GF-D8 (cell line): ENCODE measurements at places on chromosomes 1 and 21.
A peak's percentile ranks its signal among the peaks of the same experiment; 100 is the strongest.

GRCh38 chr1:23111600-23112535 is 56.8 kb downstream of the LUZP1 start:
- DNase-seq: no peak

DNA sequence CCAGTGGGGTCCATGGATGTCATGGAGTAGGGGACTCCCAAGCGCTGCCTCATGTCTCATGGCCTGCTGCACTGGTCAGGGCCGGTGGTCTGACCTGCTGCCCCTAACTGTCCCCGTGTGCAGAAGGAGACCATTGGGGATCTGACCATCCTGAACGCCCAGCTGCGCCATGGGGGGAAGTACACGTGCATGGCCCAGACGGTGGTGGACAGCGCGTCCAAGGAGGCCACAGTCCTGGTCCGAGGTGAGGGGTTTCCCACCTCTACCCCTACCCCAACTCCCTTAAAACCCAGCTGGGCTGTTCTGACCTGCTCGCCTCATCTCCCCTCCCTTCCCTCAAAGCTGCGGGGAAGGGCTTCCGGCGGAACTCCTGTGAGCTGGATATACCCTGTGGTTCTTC is 18.6 kb downstream of the TMEM81 start:
- no peak for DNase-seq

DNA sequence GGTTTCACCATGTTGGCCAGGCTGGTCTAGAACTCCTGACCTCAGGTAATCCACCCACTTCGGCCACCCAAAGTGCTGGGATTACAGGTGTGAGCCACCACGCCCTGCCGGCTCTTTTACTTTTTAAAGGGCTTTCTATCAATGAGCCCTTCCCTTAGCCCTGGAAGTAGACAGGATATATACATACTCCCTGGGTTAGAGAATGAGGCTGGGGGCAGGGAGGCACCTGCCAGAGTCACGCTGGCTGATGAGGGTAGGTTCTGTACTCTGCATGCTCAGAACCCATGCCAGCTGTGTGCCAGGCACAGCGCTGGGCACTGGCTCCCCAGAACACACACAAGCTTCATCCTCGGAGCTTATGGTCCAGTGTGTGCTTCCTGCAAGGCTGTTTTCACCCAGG is 113.6 kb upstream of the IPO9 start:
- no peak for DNase-seq

DNA sequence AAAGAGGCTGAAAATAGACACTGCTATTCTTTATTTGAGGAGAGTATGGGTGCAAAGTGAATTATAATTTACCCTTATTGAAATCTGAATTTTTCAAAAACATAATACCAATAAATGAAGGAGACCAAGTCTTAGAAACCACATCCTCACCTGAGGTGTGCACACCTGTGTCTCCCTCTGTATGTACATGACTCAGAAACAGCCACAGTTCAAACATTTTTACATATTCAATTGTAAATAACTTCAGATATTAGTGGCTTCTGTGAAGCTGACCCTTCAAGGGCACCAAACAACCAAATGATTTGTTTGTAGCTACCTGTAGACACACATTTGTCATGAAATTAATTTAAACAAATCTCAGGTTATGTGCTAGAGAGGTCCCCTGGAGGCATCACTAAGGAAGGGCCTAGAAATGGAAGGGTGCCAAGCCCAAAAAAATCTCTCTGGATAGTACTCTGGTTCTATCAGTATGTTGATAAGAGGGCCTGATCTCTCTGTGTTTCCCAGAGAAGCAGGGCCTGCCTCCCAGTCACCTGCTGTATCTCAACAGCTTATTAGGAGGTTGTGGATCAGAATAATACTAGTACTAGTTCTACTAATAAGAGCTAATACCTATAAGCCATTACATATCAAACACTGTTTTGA is 28.1 kb downstream of the ERI3 start:
- DNase-seq: no peak

DNA sequence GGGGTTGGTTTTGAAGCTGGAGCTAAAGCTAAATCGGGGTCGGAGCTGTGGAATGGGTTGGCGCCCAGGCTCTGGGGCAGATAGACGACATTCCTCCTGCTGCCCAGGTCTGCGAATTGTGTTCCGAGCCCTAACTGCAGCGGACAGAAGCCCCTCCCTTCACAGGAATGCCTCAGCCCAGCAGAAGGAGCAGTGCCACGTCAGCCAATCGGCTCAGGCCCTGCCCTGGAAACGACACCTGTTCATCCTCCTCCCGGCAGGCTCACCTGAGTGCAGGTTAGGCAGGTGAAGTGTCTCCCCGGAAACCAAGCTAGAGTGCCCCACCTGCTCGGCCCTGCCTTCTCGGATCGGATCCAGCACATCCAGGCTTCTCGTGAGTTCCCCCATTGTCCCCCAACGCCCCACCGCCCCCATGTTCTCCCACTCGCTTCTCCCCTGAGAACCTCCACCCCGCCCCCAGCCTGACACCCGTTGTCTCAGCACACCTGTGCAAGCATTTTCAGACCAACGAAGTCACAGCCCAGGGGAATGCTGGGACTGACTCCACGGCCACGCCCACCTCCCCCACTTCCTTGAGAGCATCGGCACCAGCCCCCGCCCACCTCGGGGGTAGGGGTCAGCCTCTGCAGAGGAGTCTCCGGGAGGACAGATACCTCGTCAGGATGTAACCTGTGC is 775 bp downstream of the TMEM125 start:
- no peak for DNase-seq

DNA sequence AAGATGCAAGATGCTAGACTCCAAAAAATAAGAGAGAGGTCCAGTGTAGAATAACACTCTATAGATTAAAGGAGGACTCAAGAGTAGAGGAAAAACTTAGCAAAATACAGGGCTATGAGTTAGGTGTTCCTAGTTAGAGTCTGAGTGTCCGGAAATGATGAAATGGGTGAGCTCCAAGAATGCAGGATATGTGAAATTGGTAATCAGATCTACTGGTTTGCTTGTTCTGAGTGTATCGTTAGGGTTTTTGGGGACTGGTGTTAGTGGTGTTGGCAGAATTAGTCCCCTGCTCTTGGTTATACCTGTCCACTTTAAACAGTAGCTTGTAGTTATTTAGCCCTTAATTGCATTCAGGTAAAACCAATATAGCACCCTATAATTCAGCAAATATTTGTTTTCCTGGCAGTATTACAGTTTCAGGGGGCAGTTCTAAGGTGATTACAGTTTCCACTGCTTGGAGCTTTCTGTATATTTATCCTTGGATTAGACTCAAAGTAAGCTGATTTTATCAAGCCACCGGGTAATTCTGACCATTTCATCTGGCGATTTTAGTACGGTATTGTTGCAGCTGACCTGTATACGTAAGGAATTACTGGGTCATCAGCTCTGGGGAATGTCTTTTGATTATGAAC is 332.7 kb downstream of the CHRM3 start:
- peak; percentile 77 for DNase-seq

- no peak for DNase-seq
These were observed 39.8 kb upstream of the WNT4 start for GRCh38 chr1:22182715-22183114.

GRCh38 chr1:207071426-207071825 is 17.2 kb upstream of the C4BPB start:
- DNase-seq: no peak

DNA sequence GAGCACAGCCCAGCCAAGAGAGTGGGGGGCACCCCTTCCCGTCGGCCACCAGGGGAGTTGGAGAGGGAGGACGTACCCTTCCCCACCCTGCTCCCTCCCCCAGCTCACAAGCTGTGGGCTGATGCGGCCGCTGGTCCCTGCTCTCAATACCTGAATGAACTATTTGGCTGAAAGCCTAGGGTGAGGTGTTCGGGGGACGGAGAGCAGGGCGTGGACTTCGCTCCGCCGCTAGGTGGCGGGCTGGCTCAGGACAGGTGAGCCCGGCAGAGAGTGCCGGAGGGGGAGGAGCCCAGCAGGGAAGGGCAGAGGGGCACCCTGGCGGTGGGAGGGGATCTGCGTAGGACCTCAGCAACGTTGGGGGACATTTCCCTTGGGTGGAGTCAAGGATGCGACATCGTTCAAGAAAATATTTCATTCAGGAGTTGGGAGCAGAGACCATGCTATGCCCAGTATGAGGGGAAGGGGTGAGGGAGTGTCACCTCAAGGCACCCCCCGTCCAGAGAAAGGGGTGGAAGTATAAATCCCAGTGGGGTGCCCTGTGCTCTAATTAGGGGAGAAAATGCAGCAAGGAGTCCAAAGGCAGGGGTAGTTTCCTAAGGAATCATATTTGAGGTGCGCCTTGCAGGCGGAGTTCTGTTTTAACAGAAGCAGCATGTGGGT is 12.0 kb upstream of the RHBG start:
- no peak for DNase-seq

- DNase-seq: no peak
These were observed 651.9 kb downstream of the MRPL39 start for GRCh38 chr21:24955275-24955961.

GRCh38 chr1:160838888-160839287 is 23.8 kb downstream of the CD244 start:
- no peak for DNase-seq

DNA sequence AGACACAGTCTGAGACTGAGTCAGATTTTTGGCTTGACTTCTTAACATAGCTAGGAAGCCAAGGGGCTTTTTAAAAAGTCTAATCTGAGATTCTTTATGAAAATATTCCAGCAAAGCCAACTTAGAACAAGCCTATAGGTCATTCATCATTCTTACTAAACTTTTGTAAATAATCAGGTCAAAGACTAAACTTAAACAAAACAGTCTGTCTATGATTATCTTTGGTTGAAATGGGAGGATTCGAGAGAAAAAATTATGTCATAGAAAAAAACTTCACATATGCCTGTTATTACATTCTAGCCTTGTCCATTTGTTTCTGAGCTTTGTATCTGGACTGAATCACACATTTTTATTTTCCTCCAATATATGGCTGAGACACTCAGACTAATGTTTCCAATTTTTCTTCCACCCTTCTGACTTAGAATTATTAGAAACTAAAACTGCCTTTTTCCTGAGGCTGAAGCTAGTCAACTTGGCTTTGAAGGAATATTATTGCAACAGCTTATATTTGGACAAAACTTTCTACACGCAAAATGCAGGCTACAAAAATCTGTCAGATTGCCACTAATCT is 83.3 kb downstream of the ETS2 start:
- DNase-seq: no peak

DNA sequence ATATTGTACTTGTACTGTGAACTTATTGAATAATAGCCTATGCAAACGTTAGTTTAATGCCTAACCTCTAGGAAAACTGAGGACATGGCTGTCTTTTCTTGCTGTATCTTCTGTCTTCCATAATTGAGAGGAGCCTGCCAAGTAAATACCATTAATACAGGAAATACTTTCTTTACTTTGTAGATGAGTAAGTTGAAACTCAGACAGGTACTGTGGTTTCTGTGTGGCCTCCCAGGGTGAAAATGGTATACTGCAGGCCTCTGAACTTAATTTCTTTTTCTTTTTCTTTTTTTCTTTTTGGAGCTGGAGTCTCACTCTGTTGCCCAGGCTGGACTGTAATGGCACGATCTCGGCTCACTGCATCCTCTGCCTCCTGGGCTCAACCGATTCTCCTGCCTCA is 208.8 kb upstream of the ADGRL4 start:
- no peak for DNase-seq

GRCh38 chr1:183039985-183040447 is 16.8 kb downstream of the LAMC1 start:
- no peak for DNase-seq

GRCh38 chr1:214123061-214123784 is 135.4 kb downstream of the PROX1 start:
- DNase-seq: no peak

- no peak for DNase-seq
These were observed 534 bp downstream of the C1orf56 start for GRCh38 chr1:151047925-151048644.

DNA sequence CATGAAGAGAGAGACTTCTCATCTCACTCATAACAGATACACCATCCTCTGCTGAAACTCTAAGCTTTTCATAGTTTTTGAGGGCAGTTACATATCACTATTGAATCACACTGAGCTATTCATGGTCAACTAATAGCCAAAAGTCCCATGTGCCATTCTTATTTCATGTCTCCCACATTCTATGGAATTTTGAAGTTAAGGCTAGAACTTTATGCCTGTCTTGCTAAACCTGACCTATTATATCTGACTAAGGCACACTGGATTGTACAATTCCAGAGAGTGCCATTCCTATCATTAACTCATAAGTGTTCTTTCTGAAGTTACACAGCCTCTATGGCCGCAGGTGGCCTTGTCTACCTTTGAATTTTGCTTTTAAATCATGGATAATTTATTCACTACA is 254.3 kb downstream of the PTPRC start:
- no peak for DNase-seq

DNA sequence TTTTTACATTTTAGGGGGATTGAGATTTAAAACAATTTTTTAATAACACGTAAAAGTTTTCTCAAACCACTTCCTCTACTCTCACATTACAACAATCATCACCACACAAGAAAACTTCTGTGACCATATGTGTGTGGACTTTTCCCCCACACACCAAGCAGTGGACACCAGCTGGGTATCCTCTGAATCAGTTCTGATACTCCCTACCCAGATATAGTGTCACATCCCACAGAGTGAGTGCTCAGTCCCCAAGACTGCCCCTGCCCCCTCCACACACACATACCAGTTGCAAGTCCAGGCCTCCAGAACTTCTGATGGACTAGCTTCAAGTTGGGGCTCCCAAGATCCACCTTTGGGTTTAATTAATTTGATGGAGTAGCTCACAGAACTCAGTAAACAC is 53.3 kb upstream of the QSOX1 start:
- no peak for DNase-seq

- DNase-seq: no peak
These were observed 146.7 kb downstream of the KCNT2 start for GRCh38 chr1:196461521-196461920.

GRCh38 chr1:183987593-183988318 is 49.8 kb downstream of the COLGALT2 start:
- no peak for DNase-seq

DNA sequence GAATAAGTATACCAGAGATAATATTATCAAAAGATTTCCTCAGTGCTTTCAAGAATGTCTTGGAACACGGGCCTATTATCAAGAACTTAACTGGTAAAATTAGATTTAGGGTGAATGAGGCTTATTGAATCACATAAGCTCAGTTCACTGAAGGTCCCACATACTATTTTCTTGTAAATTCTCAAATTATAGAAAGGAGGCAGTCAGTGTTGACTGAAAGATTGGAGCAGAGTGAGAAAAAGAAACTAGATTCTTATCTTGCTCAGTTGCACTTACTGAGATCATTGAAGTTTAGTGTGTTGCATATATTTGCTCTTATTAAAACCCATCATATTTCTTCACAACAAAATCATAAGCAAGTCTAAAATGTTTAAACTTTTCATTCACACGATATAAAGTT is 3.9 kb upstream of the RGS1 start:
- DNase-seq: no peak

- no peak for DNase-seq
These were observed 4.9 kb downstream of the RASSF5 start for GRCh38 chr1:206512058-206512850.

GRCh38 chr1:185054365-185055060 is 9.2 kb downstream of the RNF2 start:
- DNase-seq: no peak

- DNase-seq: no peak
These were observed 2.2 kb downstream of the IER5 start for GRCh38 chr1:181090641-181091126.
